Esophagus mucosa (tissue), 1 donor: ENCODE measurements at places on chromosomes 11 and 22. TPM values are rescaled to one million over a fixed set of nuclear protein-coding genes. Genes with fewer than 3 reads are reported as not detected.

DNA sequence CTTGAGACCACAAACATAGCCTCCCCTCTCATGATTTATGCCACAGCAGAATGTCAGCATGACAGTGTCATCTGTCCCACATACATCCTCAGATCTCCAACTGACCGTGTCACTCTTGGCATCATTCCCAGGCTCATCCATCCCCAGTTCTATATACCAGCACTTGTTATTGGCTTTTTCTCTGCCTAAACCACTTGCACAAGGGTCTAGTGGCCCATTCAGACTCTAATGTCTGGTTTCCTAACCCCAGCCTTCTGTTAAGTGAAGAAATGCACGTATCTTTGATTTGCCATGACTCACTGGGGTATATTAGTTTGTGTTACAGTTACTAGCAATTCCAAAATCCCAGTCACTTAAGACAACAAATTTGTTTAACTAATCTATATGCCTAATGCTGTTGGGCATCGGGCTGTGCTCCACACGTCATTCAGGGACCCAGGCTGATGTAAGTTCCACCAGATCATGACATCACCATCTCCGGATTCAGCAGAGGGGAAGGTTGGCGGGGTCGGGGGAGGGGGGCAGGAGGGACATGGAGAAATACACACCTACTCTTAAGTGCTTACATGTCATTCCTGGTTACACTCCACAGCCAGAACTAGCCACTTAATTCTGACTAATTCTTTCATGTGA is 517.4 kb downstream of the BUD13 start:
- ATAC-seq = no peak

DNA sequence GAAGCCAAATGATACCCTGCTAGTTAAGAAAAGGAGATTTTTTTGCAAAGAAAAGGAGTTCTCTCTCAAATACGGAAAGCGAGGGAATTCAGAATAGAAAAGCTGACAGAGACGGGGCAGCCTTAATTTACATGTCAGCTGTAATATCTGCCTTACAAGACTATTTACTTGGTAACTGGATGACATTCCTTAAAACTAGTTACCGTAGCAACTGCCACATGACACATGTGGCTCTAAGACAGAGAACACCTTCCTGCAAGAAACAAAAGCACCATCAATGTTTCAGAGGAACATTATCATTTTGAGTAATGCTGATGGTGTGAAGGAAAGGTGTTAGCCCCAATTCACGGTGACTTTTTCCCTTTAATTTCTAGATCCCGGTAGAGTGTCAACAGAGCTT is 222.1 kb downstream of the LRRC4C start:
- ATAC-seq = no peak

Gene PRG2
- not detected for total RNA-seq

DNA sequence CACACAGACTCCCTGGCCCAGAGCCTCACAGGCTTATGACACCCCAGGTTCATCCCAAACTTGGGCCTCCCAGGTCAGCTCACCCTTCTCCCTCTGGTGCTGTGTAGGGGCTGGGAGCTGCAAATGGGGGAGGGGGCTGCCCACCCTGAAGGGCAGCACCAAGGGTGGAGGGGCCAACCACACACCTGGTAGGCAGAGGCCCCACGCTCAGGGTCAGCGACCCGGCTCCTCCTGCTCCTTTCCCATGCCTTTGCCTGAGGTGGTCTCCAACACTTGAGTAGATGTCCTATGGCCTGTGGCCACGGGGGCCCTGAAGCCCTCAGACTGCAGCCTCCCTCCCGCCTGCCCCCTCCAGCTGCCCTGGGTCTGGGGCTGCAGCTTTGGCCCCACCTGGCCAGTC is 3.4 kb downstream of the DGCR6 start:
- no peak for ATAC-seq

DNA sequence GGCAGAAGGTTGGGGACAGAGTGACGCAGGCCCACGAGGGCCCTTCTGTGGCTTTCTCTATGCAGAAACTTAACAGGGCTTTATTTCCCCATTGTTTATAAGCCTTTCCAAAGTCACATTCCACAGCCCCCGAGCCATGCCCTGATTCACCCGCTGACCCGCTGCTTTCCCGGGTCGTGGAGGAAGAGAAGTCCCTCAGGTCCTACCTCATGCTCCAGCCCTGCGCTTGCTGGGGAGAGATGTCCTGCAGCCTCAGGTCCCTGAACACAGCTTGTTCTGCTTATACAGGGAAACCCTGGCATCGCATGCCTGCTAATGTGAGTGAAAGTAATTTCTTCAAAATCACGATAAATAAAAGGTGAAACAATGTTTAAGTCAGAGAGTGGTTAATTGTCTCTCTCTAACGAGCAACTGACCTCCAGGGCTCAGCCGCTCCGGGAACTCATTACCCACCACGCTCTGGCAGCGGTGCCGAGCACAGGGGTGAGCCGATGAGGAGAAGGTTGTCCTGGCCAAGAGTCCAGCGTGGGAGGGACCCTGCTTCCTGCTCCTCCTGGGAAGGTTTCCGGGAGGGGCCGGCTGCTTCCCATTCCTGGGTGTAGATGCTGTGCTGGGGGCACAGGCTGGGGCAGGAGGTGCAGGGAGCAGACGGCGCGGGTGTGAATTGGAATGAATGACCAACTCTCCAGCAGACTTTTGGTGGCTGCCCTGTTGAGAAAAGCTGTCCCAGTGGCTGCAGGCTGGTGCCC is 595.2 kb downstream of the BRD1 start:
- no peak for ATAC-seq

Gene CRYAB
- total RNA-seq = 19.6 TPM

- no peak for ATAC-seq
Measured at GRCh38 chr11:29676993-29677392, 339.8 kb downstream of the KCNA4 start.

Gene MYRF
- 0.88 TPM for total RNA-seq

Gene HBG1
- total RNA-seq = not detected

Gene HEPN1
- not detected for total RNA-seq

DNA sequence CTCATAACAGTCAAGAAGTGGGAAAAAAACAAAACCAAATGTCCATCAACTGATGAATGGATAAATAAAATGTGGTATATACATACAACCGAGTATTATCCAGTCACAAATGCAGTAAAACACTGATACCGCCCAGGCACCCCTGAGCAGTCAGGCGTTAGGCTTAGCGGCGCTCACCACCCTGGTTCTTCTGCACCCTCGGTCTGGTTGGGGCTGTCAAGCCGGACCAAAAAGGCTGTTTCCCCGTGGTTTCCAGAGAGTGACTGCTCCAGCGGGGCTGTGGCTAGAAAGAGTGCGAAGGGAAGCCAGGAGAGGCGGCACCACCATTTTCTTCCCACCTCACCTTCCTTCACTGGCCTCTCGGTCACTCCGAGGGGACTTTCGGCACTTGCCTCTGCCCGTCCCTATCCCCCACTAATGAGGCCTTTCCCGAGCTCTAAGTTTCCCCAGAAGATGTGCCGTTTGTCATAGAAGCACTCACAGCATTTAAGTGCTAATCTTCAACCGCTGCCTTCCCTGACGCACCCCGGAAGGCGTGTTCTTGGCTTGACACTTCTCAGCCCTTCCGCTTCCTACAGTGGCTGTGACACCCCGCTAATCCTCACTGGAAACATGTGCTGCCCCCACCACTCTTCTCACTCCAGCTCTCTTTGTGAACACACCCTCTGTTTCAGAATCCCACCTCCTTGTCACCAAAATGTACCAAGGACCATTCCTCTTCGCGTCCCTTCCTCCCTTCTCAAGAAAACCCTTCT is 42.4 kb downstream of the FCHSD2 start:
- no peak for ATAC-seq

Gene FOLH1
- total RNA-seq = 3.2 TPM

GRCh38 chr11:131859538-131860210 is 489.3 kb downstream of the NTM start:
- ATAC-seq = no peak

DNA sequence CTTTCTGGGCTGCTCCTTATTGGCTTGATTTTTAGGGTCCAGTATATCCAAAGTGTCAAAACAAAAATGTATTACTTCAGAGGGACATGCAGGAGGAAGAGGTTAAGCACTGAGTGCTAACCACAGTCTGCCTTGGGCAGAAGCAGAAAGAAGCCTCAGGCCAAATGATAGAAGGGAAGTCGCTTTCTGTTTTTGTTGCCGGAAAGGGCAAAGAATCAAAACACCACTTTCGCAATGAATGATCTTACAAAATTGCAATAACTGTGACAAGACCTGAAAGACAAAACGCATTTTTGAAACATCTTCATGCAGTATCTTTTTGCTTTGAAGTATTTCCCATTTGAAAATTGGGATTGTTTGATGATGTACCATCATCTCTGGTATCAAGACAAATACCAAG is 70.1 kb upstream of the PICALM start:
- no peak for ATAC-seq

- ATAC-seq = no peak
Measured at GRCh38 chr22:26621663-26622062, at the start of gene CRYBA4. Gene CRYBA4, plus strand, starts transcription at chr22:26621963. Its CDS starts 634 bp downstream, at chr22:26622597.

DNA sequence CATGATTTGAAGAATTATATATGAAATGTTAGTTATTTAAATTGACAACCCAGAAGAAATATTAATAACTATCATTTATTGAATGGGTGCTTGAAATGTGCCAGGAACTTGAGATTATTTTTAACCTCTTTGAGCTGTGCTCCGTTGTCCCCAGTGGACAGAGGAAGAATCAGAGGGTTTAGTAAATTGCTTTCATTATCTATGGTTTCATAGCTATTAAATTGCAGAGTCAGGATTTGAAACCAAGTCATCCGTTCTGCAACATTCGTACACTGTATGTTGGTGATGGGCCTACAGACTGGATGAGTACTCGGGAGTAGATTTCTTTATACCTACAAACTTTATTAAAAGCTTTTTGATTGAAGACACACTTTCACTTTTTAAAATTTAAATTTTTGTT is 4.9 kb downstream of the HSD17B12 start:
- ATAC-seq = no peak

GRCh38 chr11:99513368-99513767 is 492.6 kb downstream of the CNTN5 start:
- no peak for ATAC-seq

- no peak for ATAC-seq
Measured at GRCh38 chr22:32222991-32223390, 18.1 kb upstream of the RFPL2 start.

DNA sequence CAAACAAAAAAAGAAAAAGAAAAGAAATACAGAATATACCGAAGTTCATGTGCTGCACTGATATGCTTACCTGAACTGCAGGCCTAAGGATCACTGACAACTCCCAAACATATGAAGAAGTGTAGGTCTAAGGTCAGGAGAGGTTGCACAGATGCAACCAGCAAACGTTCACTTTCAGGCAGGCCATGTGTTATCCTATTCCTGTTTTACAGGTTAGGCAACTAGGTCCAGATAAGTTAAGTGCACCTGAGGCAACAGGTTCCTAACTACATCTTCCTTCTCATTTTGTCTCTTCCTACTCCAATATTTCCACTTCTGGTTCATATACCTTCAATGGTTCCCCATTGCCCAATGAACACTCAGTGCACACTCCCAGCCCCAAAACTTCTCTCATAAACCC is 15.1 kb downstream of the PI4KA start:
- ATAC-seq = peak; percentile 86

GRCh38 chr11:108144615-108145014 is 23.2 kb downstream of the ACAT1 start:
- ATAC-seq = no peak

- no peak for ATAC-seq
Measured at GRCh38 chr22:39132871-39133524, 19.5 kb downstream of the CBX7 start.

Gene OR5P2
- total RNA-seq = not detected

Gene ZDHHC8
- total RNA-seq = 24.5 TPM

DNA sequence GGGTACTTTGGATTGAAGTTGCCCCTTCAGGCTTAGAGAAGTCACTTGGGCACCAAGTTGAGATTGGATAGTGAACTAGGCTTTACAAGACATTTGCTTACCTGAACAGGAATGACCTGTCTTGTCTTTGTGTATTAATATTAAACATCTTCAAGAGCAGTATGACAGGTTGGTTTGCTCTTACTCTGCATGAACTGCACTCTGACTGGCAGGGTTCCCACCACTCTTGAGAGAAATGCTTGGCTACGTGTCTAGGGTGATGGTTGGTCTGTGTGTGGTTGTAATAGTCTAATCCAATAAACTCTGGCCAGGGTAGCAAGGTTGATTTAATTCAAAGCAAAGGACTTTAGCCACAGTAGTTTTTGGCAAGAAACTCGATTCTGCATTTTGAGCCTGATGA is 20.1 kb upstream of the SPTBN2 start:
- peak; percentile 71 for ATAC-seq

DNA sequence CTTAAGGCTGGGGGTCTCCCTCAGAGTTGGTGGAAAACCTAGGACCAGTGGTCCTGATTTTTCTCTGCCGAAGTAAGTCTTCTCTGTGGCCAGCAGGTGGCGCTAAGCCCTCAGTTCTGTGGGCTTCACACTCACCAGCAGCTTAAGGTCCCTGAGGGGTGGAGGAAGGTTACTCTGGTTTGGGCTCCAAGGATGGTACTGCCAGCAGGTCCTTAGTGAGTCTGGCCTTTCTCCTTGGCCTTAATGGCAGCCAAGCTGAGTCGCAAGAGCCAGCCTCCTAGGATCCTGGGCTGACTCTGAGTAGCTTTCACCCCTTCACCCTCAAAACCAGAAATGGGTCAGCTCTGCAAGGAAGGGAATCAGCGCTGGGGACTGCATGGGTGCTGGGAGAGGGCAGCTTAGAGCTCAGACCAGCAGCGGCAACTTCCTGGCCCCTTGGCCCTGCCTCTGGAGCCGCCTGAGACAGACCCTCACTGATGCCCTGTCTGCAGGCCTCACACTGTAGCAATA is 4.4 kb downstream of the KCNJ11 start:
- peak; percentile 39 for ATAC-seq

GRCh38 chr22:46064966-46065666 is 85.2 kb upstream of the PPARA start:
- no peak for ATAC-seq

Gene PRSS23
- 11.6 TPM for total RNA-seq

Gene APLP2
- total RNA-seq = 124 TPM

DNA sequence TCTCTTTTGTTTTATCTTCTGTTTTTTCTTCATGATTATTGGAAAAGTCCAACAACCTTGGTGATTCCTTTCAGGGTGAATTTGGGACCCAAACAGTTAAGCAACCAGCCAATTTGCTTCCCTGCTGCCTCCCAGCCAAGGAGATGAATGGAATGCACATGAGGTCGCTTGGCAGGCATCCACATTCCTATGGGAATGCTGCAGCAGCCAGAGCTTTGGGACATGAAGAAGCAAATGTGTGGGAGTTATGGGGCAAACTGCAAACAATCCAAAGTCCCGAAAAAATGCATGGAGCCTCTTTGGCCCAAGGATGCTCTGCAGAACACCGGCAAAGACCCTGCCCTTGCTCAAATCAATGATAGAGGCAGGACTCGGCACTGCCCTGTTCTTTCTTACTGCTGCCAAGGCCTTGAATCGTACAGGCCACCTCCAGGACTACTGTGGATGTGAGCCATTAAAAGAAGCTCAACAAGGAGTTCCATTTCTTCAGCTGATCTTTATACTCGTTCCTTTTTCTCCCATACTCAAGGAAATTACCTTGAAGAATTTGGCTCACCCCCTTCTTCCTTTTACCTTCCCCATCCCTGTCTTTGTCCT is 117.3 kb upstream of the TEAD1 start:
- no peak for ATAC-seq

Gene PATE4
- not detected for total RNA-seq

- ATAC-seq = no peak
Measured at GRCh38 chr11:58003036-58003435, 20.6 kb upstream of the OR9Q1 start.

- no peak for ATAC-seq
Measured at GRCh38 chr11:65186701-65187100, 5.0 kb downstream of the CAPN1 start.

- ATAC-seq = no peak
Measured at GRCh38 chr11:134521001-134521400, 109.0 kb upstream of the B3GAT1 start.

Gene SLC1A2
- not detected for total RNA-seq

Gene FIBIN
- total RNA-seq = 1.2 TPM

Gene KCNE3
- 2.5 TPM for total RNA-seq
